Activated CD8-positive, alpha-beta T cell treated with anti-CD3 and anti-CD28 coated beads, Interleukin-2, amount 10 ng/mL, durations not matched to agents 7 days and 5 days (primary cell): ENCODE measurements at places on chromosomes 12 and 14.

DNA sequence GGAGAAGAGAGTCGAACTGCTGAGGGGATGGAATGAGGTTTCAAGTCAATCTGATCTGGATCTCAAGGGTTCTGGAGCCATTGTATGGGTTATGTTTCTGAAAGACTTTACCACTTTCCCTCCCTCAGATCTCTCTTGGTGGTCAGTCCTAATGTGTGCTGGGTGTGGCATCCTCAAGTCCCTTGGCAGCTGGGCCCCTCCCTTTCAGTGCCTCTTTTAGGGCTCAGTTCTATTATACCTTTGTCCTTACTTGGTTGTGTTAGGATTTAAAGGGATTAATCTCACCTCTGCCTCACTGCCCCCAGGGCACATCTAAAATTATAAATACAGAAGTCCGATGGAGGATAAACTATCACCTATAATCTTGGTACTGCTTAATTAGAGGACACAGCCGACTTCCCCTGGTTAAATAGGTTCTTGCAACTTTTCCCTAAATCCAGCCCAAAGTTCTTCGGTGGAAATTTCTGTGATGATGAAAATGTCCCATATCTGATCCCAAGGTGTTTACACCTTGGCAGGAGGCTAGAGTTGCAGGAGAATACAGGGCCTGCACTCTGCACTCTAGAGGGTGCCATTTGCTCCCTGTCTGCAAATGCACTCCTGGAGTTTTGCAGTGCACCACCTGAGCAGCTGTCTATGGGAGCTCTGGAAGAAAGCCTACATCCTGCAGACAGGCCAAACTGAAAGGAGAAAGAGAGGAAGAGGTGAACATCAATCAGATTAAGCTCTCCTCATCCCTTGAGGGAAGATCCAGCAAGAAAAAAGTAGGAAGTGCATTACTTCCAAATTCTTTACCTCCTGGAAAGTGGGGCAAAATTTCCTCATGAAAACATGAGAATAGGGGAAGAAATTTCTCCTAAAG, 106.8 kb downstream of the NUAK1 start:
- no peak overlapping the region for H3K4me3 ChIP-seq
- H3K27me3 ChIP-seq = peaks cover 11% of the 10 kb centered on the region
- H3K27ac ChIP-seq = no peak overlapping the region
- DNase-seq = no peak
- no peaks in the 10 kb centered on the region for H3K4me1 ChIP-seq
- no peaks in the 10 kb centered on the region for H3K36me3 ChIP-seq

DNA sequence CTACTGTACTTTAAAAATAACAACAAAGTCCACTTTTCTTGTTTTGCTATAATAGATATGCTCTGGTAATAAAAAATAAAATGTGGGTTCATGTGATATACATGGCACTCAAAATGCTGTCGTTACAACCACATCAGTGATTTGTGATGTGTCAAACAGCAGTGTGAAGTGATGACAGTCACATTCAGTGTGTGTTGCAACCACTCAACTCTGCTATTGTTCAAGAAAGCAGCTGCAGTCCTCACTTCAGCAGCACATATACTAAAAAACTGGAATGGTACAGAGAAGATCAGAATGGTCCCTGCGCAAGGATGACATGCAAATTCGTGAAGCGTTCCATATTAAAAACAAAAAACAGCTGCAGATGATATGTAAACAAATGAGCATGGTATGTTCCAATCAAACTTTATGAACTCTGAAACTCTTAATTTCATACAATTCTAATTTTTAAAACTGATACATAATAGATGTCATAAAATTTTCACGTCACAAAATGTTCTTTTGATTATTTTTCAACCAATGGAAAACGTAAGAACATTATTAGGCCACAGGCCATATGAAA, 6.7 kb downstream of the TRMT5 start:
- H3K4me1 ChIP-seq = peaks cover 4% of the 10 kb centered on the region
- H3K36me3 ChIP-seq = peaks cover 18% of the 10 kb centered on the region
- H3K27ac ChIP-seq = no peak overlapping the region
- no peak overlapping the region for H3K4me3 ChIP-seq
- no peak for DNase-seq

DNA sequence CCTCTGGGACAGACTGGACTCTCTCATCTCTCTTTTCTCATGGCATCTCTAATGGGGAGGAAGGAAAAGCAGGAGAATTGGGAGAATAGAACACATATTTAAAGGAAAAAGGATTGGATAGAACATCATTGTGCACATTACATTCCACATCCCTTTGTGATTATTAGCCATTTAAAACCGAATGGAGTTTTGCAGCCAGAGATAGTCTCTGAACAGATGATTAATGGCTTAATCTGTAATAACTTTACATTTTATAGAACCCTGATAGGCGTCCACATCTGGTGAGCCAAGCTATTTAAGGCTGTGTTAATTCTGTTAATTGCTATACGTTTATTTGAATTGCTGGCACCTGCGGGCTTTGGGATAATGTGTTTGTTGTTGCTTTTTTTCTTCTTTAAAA, 487.3 kb downstream of the NRXN3 start:
- H3K4me1 ChIP-seq = no peaks in the 10 kb centered on the region
- H3K4me3 ChIP-seq = no peak overlapping the region
- H3K27ac ChIP-seq = no peak overlapping the region
- DNase-seq = no peak
- H3K27me3 ChIP-seq = no peaks in the 10 kb centered on the region

GRCh38 chr12:24931666-24932405, 17.1 kb downstream of the BCAT1 start:
- H3K36me3 ChIP-seq = no peaks in the 10 kb centered on the region
- DNase-seq = no peak
- H3K4me3 ChIP-seq = no peak overlapping the region
- H3K27me3 ChIP-seq = peaks cover 3% of the 10 kb centered on the region
- H3K4me1 ChIP-seq = no peaks in the 10 kb centered on the region

GRCh38 chr12:11896417-11896929, 174.3 kb upstream of the BCL2L14 start:
- no peak overlapping the region for H3K4me3 ChIP-seq
- H3K27ac ChIP-seq = no peak overlapping the region
- H3K27me3 ChIP-seq = peaks cover 2% of the 10 kb centered on the region
- peaks cover 25% of the 10 kb centered on the region for H3K4me1 ChIP-seq
- H3K36me3 ChIP-seq = peaks cover 14% of the 10 kb centered on the region
- no peak for DNase-seq

DNA sequence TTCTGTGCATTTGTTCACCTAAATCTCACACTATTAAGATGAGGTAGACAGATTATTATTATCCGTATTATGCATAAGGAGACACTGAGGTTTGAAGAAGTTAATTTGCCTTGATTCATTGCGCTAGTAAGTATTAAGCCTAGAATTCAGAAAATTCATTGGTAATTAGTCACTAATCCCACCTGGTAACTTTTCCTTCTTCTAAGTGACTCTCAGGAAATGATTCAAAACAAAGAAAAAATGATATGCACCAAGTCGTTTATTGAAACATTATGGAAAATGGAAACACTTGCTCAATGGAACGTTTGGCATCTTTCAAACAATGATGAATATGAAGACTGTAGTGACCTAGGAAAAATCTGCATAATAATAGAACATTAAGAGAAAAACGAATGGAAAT, 15.2 kb downstream of the RFX4 start:
- no peak overlapping the region for H3K4me3 ChIP-seq
- H3K4me1 ChIP-seq = peaks cover 8% of the 10 kb centered on the region
- no peak overlapping the region for H3K27ac ChIP-seq
- H3K36me3 ChIP-seq = no peaks in the 10 kb centered on the region

- peaks cover 10% of the 10 kb centered on the region for H3K36me3 ChIP-seq
- H3K27ac ChIP-seq = peak within 1 kb of the TSS; percentile 64
- H3K4me3 ChIP-seq = peak within 1 kb of the TSS; percentile 60
- DNase-seq = no peak
Measured at GRCh38 chr14:94110552-94111181, at the start of gene IFI27. Gene IFI27 (plus strand): TSS chr14:94110736.

DNA sequence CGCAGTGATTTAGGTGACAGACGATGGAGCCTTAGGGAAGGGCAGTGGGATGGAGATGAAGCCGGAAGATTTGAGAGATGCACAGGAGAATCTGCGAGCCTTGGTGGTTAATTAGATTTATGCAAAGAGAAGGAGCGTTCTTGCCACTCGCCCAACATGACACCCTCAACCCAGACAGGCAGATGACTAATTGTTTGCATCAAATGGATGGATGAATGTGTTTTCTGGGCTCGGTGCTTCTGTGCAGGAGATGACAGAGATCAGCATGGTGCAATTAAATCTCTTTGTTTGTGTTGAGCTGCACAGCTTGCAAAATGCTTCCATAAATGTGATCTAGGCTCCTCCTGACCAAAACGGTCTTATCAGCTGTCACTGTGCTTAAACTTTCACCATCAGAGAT, 202.3 kb upstream of the PRMT8 start:
- H3K4me1 ChIP-seq = no peaks in the 10 kb centered on the region
- no peak overlapping the region for H3K27ac ChIP-seq
- no peaks in the 10 kb centered on the region for H3K27me3 ChIP-seq
- no peaks in the 10 kb centered on the region for H3K36me3 ChIP-seq
- DNase-seq = no peak
- no peak overlapping the region for H3K4me3 ChIP-seq

DNA sequence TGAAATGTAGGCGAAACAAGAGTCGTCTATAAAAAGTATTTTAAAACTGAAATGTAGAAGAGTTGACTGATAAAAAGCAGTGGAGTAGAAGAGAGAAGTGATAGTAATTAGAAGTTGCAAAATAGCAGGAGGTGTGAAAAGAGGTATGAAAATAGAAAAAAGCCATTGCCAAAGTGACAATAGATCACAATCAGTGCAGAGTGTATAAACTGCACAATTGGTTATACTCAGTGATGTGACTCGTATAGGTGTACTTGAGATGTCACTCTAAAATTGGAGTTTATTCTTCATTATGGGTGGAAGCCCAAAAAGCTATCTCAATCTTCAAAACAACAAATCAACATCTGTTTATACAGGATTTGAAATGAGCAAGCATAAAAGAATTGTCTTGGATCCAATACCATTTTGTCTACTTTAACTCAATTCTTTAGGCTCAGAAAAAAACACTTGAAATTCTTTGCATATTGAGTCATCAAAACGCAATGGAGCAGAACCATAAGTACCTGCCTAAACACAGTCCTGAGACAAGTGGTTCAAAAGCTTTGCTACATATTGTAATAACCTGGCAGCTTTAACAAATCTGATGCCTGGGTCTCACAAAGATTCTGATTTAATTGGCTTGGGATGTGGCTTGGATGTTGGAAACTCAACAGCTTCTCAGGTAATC, 8.8 kb downstream of the IKBIP start:
- H3K27me3 ChIP-seq = no peaks in the 10 kb centered on the region
- no peak for DNase-seq
- H3K4me1 ChIP-seq = peaks cover 6% of the 10 kb centered on the region
- no peak overlapping the region for H3K27ac ChIP-seq
- H3K4me3 ChIP-seq = no peak overlapping the region

- H3K36me3 ChIP-seq = no peaks in the 10 kb centered on the region
- H3K27me3 ChIP-seq = peaks cover 12% of the 10 kb centered on the region
- no peak overlapping the region for H3K4me3 ChIP-seq
Measured at GRCh38 chr12:132593938-132594358, 16.4 kb downstream of the LRCOL1 start.

GRCh38 chr12:58523360-58523759, 396.9 kb downstream of the LRIG3 start:
- H3K27ac ChIP-seq = no peak overlapping the region
- DNase-seq = no peak
- H3K4me1 ChIP-seq = no peaks in the 10 kb centered on the region
- no peaks in the 10 kb centered on the region for H3K27me3 ChIP-seq
